Activated CD4-positive, CD25-positive, alpha-beta regulatory T cell treated with anti-CD3 and anti-CD28 coated beads, Interleukin-2, amount 50 U/mL, for 24 hours (primary cell): ENCODE measurements at places on chromosomes 3 and 15.
A peak's percentile ranks its signal among the peaks of the same experiment; 100 is the strongest.

GRCh38 chr3:136378011-136378410, 127.9 kb downstream of the PCCB start:
- no peak for ATAC-seq

DNA sequence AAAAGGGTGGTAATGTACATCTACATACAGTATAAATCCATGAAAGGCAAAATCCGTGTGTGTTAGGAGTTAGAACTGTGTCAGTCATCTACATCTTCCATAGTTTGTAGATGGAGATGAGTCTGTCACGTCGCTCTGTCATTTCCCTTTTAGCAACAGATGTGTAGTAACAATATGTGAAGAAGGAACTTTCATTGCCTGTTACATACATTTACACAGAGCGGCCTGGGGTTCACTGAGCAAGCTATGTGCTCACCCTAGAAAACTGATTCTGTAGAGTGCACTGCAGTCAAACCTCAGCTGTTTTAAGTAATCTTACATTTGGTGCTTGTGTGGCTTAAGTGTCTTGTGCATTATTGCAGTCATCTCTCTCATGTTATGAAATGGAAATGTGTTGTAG, 41.6 kb upstream of the AP3B2 start:
- no peak for ATAC-seq

- peak; percentile 67 for ATAC-seq
Measured at GRCh38 chr3:153284282-153284938, 122.4 kb downstream of the RAP2B start.

- no peak for ATAC-seq
Measured at GRCh38 chr3:176581589-176581988, 615.7 kb downstream of the TBL1XR1 start.

DNA sequence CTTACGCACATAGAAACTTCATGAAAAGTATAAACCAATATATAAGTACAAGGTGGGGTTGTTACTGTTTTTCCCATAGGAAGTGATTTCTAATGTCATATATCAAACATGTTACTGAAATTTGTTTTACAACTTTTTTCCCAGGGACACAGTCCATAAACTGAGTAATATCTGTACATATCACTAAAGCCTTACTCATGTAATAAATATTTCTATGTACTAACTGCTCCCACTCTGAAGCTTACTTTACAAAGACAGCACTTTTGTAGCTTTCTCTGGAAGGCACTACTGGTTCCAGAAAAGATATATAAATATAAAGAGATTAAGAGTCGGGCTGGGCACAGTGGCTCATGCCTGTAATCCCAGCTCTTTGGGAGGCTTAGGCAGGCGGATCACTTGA, 91.7 kb downstream of the MYO5A start:
- no peak for ATAC-seq

DNA sequence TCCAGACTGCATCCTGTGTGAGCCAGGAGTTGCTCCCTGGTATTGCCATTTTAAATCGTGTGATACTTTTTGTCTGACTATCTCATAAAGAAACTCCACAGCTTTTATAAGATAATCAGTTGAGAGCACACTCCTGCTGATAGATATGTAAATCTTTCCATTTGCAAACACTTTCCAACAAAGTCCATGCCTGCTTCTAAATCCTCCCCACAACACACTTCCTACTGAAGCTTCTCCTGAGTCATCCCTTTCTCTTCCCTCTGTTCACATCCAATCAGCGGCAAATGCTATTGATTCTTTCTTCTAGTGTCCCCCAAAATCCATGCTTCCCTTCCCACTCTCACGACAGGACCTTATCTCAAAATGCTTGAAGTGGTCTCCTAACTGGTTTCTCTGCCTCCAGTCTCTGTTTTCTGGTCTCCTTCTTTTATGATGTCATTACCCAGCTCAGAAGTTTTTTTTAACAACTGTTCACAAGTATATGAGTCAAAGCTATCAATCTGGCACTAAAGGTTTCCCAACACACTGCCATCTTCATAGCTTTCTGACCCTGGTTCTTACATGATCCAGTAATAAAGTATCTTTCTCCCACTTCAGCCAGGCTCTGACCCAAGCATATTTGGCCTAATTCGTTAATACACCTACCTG, 4.5 kb upstream of the WWTR1 start:
- ATAC-seq = no peak

GRCh38 chr3:34533451-34533850, 735.0 kb downstream of the PDCD6IP start:
- ATAC-seq = no peak

DNA sequence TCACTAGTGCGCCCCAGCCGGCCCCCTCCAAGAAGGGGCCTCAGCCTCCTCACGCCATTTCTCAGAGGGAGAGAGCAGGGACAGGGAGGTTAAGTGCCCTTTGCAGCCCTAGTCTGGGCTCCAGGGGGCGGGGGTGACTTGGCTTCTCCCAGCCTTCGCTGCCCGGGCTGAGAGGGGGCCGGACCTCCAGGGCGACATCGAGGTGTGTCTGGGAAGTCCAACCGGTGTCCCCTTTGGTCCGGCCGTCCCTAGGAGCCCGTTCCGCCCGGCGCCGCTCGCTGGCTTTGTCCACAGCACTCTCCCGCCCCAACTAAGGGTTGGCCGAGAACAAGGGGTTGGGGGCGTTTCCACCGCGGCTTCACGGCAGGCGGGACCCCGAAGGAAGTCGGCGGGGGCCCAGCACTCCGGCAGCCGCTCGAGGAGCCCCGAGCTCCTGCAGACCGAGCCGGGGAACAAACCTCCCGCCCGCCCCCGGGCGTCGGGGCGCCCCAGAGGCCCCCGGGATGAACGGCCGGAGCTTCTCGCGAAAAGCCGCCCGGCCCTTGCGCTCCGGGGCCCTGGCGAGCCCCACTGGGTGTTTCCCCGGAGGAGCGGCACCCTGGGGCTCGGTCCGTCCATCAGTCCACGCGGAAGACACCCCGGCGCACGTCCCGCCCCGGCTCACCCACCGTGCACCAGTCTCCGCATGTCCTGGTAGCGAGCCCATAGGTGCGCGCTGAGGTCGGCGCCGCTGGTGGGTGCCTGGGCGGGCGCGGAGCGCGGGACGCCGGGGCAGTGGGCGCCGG, 627 bp downstream of the NT5DC2 start:
- no peak for ATAC-seq

GRCh38 chr3:108959017-108959416, 5.3 kb upstream of the GUCA1C start:
- ATAC-seq = no peak

DNA sequence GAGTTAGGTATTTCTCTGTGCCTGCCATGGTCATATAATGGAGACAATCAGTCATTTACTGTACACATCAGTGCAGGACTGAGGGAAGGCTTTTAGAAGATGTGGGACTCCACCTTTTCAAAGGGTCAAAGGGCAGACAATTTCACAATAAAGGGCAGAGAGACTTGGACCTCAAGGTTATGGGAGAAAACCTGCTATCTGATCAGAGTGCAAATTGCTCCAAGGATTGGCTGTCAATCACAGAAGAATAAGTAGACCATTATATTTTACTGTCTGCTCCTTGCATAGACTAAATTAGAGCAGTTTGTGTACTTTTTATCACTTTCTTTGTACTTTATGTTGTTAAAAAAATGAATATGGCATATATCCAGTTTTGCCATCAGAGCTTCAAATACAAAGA, 314.9 kb upstream of the ATP11B start:
- ATAC-seq = no peak

- no peak for ATAC-seq
Measured at GRCh38 chr3:56076746-56077145, 391.5 kb downstream of the ERC2 start.
